ENCODE measurements at places on chromosomes 1 and 21.

- DNase-seq, result no peak
These were observed 400.7 kb downstream of the NEGR1 start for GRCh38 chr1:71881611-71882010.

DNA sequence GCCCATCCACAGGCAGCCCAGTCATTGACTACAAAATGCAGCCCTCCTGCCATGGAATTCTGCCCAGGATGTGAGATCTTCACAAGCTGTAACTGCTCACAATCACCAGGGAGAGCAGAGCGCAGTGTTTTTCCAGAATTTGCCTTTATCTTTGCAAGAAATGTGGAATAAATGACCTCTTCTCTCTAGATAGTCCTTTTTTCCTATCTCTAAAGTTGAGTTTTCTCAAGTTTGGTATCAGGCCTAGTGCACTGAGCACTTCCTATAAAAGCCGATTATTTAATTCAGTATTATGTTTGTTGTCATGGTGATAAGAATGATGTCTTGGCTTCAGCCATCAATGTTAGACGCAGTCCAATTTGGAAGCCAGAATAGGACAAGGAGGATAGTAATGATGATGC is 246.9 kb upstream of the IRF2BP2 start:
- no peak for DNase-seq

- DNase-seq, result no peak
These were observed 34.7 kb upstream of the TNFRSF1B start for GRCh38 chr1:12132078-12132477.

GRCh38 chr21:44551340-44551961 is at the start of gene KRTAP10-2:
Gene KRTAP10-2, minus strand, starts transcription at chr21:44551505. Its CDS starts 47 bp downstream, at chr21:44551458.
- DNase-seq, result peak; percentile 4

DNA sequence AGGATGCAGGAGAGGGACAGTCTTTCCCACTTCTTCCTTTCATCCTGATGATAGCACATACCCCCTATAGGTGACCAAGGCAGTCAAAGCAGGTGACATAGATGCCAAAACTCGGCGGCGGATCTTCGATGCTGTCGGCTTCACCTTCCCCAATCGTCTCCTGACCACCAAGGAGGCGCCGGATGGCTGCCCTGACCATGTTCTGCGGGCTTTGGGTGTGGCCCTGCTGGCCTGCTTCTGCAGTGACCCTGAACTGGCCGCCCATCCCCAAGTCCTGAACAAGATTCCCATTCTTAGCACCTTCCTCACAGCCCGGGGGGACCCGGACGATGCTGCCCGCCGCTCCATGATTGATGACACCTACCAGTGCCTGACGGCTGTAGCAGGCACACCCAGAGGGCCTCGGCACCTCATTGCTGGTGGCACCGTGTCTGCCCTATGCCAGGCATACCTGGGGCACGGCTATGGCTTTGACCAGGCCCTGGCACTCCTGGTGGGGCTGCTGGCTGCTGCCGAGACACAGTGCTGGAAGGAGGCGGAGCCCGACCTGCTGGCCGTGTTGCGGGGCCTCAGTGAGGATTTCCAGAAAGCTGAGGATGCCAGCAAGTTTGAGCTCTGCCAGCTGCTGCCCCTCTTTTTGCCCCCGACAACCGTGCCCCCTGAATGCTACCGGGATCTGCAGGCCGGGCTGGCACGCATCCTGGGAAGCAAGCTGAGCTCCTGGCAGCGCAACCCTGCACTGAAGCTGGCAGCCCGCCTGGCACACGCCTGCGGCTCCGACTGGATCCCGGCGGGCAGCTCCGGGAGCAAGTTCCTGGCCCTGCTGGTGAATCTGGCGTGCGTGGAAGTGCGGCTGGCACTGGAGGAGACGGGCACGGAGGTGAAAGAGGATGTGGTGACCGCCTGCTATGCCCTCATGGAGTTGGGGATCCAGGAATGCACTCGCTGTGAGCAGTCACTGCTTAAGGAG is 2.9 kb downstream of the NCDN start:
- no peak for DNase-seq

- no peak for DNase-seq
These were observed 1.1 kb downstream of the SYNC start for GRCh38 chr1:32701421-32701911.

- no peak for DNase-seq
These were observed 229.3 kb downstream of the PRDM2 start for GRCh38 chr1:13929313-13929712.

All from HAP-1 (cell line).